Panc1 (cell line): ENCODE measurements at places on chromosomes 7 and 10. TPM values are rescaled to one million over a fixed set of nuclear protein-coding genes. Genes with fewer than 3 reads are reported as not detected.

DNA sequence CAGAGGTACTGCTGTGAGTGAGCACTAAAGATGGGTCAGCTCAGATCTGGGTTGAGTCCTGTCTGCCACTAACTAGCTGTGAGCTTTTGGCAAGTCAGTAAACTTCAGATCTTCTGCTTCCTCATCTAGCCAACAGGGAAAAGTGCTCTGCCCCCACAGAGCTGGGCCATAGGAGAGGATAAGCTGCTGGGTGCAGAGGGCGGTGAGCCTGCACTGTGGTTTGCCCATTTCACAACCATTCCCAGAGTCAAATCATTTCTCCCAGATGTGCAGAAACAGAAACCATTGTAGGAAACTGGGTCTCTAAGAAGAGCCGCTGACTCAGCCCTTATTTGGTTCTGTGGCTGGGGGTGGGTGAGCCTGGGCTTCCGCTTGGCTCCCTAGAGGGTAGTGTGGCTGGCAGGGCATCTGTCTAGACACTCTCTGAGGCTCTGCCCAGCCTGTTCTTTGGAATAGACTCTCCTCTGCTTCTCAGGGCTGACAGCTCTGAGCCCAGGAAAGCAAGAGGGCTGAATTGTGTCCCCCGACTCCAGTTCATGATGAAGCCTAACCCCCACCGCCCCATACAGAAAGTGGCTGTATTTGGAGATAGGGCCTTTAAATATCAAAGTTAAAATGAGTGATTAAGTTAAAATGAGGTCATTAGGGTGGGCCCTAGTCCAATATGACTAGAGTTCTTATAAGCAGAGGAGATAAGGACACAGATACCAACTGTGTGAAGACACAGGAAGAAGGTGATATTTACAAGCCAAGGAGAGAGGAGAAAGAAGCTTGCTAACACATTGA is 29.5 kb upstream of the ARHGAP22 start:
- DNase-seq: no peak

- DNase-seq: no peak
Measured at GRCh38 chr10:132264966-132265889, 42.5 kb downstream of the STK32C start.

- no peak for DNase-seq
Measured at GRCh38 chr10:42149027-42149700, 489.2 kb downstream of the ZNF33B start.

GRCh38 chr10:70360215-70360614 is 22.2 kb downstream of the LRRC20 start:
- DNase-seq: no peak

DNA sequence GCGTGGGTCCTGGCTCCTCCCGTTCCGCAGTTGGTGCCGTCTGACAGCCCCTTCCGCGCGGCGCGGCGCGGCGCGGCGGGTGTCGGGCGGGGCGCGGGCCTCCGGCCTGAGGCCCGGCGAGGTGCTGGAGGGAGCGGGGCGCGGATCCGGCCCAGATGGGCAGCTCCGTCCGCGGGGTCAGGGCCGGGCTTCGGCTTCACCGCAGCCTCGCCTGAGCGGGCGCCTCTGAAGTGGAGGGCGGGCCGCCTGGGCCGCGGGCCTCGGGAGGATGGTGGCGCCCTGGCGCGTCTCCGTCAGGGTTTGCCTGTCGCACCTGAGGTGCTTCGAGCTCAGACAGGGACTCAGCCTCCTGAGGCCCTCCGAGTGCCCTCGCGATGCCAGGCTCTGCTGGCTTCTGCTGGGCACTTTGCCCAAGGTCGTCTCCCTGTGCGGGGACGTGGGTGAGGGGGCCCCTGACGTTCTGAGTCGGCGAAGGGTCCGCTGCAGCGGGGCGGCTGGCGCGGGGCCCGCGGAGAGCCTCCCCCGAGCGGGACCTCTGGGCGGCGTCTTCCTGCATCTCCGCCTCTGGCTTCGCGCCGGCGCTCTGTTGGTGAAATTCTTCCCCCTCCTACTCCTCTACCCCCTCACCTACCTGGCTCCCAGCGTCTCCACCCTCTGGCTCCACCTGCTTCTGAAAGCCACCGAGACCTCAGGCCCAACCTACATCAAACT is 473 bp downstream of the ADCK2 start:
- no peak for DNase-seq

DNA sequence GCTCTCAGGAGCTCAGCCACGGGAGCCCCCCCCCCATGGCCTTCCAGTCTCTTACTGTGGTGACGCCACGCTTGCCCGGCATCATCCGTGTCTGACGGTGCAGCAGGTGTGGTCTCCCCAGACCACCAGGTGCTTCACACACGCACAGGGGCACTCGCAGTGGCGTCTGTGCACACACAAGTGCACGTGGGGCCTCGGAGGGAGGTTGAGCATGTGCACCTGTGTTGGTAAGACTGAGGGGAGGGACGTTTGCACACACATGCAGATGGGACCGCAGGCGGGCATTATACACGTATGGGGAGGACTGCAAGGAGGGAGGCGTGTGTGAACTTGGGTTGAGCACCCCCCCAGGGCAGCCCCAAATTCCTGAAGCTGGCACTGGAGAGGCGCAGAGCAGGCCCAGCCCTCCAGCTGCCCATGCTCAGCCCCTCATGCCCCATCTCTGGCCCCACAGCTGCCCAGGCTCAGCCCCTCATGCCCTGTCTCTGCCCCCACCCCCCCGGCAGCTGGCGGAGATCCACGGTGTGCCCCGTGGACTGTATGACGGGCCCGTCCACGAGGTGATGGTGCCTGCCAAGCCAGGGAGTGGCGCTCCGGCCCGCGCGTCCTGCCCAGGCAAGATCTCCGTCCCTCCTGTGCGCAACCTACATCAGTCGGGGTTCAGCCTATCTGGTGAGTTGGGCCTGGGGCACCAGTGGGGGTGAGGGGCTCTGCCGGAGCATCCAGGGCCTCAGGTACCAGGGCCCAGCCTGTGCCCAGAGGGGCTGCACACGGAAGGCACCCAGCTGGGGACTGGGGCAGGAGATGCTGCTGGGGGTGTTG is 16.7 kb downstream of the DPYSL4 start:
- DNase-seq: no peak

DNA sequence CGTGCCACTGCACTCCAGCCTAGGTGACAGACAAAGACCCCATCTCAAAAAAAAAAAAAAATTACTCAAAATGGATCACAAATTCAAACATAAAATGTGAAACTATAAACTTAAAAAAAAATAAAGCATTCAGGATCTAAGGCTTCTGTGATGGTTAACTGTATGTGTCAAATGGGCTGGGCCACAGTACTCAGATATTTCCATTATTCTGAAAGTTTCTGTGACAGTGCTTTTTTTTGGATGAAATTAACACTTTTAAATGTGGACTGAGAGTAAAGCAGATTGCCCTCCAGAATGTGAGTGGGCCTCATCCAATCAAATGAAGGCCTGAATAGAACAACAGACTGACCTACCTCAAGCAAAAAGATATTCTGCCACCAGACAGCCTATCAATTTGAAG is 26.0 kb downstream of the ARHGAP12 start:
- no peak for DNase-seq

VAX1 gene
- total RNA-seq: 4.6 TPM

DPP6 gene
- total RNA-seq: not detected

MARCHF5 gene
- total RNA-seq: 66.2 TPM

GJD4 gene
- not detected for total RNA-seq

EBLN1 gene
- total RNA-seq: not detected
